Aorta (tissue), 5 donors: ENCODE measurements at places on chromosomes 6 and 20.

DNA sequence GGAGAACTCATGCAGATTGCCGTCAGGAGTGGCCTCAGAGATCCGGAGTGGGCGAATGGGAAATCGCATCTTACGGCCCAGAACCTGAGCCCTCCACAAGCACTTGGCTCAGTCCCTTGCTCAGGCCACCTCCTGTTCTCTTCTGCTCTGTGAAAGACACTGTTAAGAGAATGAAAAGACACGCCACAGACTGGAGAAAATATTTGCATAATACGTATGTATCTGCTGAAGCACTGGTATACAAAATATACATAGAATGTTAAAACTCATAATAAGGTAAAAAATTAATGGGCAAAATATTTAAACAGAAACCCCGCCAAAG, 838 bp upstream of the POM121L2 start:
- peaks cover 2% of the 10 kb centered on the region for H3K27me3 ChIP-seq
- no peaks in the 10 kb centered on the region for H3K4me1 ChIP-seq
- H3K4me3 ChIP-seq = no peak overlapping the region
- no peaks in the 10 kb centered on the region for H3K36me3 ChIP-seq
- DNase-seq = no peak

GRCh38 chr6:3263096-3263495, 4.3 kb downstream of the PSMG4 start:
- no peaks in the 10 kb centered on the region for H3K4me1 ChIP-seq
- DNase-seq = no peak
- no peaks in the 10 kb centered on the region for H3K36me3 ChIP-seq
- H3K4me3 ChIP-seq = no peak overlapping the region

GRCh38 chr6:143844006-143844405, 868 bp downstream of the LTV1 start:
- peak overlapping the region; percentile 43 for H3K4me3 ChIP-seq
- H3K27me3 ChIP-seq = no peaks in the 10 kb centered on the region
- no peaks in the 10 kb centered on the region for H3K36me3 ChIP-seq
- no peak for DNase-seq
- H3K27ac ChIP-seq = no peak overlapping the region
- H3K4me1 ChIP-seq = no peaks in the 10 kb centered on the region

DNA sequence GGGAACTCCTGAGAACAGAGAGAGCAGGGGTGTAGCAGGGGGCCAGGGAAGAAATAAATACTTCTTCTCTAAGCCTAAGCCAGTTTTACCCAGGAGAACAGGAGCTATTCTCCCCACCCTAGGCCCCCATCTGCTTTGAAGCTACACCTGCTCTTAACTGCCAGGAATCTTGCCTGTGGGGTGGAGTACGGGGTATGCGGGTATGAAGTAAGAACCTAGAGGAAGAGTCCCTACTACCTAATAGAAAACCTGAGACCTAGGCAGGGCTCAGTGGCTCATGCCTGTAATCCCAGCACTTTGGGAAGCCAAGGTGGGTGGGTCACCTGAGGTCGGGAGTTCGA, 1.5 kb downstream of the SLC29A1 start:
- H3K27me3 ChIP-seq = no peaks in the 10 kb centered on the region
- H3K27ac ChIP-seq = no peak overlapping the region
- DNase-seq = no peak

- no peaks in the 10 kb centered on the region for H3K4me1 ChIP-seq
- H3K27me3 ChIP-seq = no peaks in the 10 kb centered on the region
- H3K4me3 ChIP-seq = peak overlapping the region; percentile 40
- no peak overlapping the region for H3K27ac ChIP-seq
These were observed 94.4 kb upstream of the PRDM1 start for GRCh38 chr6:105991561-105992314.

DNA sequence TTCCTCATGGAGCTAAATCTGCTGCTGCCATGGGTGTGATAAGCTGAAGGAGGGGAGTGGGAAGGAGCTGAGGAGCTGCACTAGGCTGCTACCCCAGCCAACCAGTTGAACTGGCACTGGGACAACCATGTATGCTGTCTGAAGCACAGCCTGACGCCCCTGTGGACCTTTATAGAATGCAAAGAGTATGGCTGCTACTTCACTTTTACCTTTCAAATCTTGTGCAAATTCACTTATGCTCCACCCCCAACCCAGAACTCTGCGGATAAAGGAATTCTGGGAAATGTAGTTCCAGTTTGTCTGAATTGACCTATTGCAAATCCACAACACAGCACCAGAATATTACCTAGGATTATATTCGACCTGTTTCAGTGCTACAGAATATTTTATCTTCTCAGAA, 217.4 kb upstream of the SLC35B3 start:
- no peaks in the 10 kb centered on the region for H3K27me3 ChIP-seq
- H3K4me3 ChIP-seq = no peak overlapping the region
- no peaks in the 10 kb centered on the region for H3K4me1 ChIP-seq
- DNase-seq = no peak
- H3K27ac ChIP-seq = no peak overlapping the region
- H3K36me3 ChIP-seq = no peaks in the 10 kb centered on the region

GRCh38 chr6:111456208-111456607, 26.8 kb downstream of the REV3L start:
- no peaks in the 10 kb centered on the region for H3K4me1 ChIP-seq
- no peak overlapping the region for H3K4me3 ChIP-seq
- no peak overlapping the region for H3K27ac ChIP-seq
- no peaks in the 10 kb centered on the region for H3K27me3 ChIP-seq
- H3K36me3 ChIP-seq = peaks cover 3% of the 10 kb centered on the region

DNA sequence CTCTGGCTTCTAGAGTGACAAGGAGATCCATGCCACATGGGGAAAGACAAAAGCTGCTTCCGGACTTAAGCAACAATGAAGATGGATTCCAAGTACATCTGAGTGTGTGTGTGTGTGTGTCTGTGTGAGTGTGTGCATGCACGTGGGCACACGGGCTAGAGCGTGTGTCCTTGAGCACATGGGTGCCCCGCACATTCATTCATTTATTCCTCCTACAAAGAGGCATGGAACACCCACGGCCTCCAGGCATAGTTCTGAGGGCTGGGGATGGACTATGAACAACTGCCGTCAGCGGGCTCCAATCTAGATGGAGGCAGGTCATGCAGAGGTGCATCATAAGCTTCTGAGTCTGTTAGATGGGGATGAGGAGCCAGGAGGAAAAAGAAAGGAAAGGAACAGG, 49.1 kb downstream of the GRM4 start:
- H3K27me3 ChIP-seq = no peaks in the 10 kb centered on the region
- H3K27ac ChIP-seq = no peak overlapping the region
- H3K36me3 ChIP-seq = no peaks in the 10 kb centered on the region
- no peak overlapping the region for H3K4me3 ChIP-seq
- no peaks in the 10 kb centered on the region for H3K4me1 ChIP-seq
